ENCODE measurements at places on chromosomes 12 and 14. TPM values are rescaled to one million over a fixed set of nuclear protein-coding genes. Genes with fewer than 3 reads are reported as not detected.

The SLC5A8 gene
- 0.95 TPM for total RNA-seq

The RPS6KL1 gene
- 1.8 TPM for total RNA-seq

- no peak for DNase-seq
- H3K27ac ChIP-seq, result no peak overlapping the region
- H3K27me3 ChIP-seq, result no peaks in the 10 kb centered on the region
- H3K4me1 ChIP-seq, result no peaks in the 10 kb centered on the region
- no peaks in the 10 kb centered on the region for H3K36me3 ChIP-seq
These were observed 77.4 kb downstream of the OTOGL start for GRCh38 chr12:80176706-80177105.

DNA sequence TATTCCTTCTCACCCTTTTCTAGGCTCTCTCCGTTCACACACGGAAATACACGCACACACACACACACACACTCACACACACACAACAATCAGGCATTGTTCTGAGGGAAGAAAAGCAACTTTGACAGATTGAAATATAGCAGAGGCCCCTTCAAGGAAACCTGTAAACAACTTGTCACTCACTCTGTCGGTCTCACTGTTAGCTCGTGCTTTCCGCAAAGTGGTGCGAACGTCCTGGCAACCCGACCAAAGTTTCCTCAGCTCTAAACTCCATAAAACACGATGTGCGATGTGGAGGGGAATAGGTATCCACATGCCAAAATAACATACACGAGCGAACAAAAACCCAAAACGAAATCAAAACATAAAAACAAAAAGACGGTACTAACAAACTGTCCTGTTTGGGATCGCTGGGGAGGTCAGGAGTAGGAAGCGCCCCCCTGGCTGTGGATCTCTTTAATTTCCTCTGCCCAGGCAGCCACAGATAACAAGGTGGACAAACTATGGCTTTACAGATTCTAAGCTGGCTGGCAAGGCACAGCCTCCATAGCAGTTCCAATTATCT is 822 bp upstream of the SOX5 start:
- peak overlapping the region; percentile 37 for H3K4me3 ChIP-seq
- no peaks in the 10 kb centered on the region for H3K27me3 ChIP-seq
- no peak overlapping the region for H3K27ac ChIP-seq
- H3K4me1 ChIP-seq, result no peaks in the 10 kb centered on the region

DNA sequence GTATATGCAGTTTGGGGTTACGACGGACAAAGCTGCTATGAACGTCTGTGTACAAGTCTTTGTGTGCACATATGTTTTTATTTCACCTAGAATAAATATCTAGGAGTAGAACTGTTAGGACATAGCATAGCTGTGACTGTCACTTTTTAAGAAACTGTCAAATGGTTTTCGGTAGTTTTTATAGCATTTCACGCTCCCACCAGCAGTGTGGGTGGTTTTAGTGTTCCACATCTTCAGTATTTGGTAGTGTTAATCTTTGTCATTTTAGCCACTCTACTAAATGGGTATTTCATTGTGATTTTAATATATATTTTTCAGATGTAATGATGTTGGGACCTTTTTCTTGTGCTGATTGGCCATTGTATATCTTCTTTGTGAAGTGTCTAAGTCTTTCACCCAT is 109.1 kb upstream of the BCAT1 start:
- no peak overlapping the region for H3K4me3 ChIP-seq
- H3K27ac ChIP-seq, result no peak overlapping the region
- H3K27me3 ChIP-seq, result no peaks in the 10 kb centered on the region

- H3K27me3 ChIP-seq, result no peaks in the 10 kb centered on the region
- H3K36me3 ChIP-seq, result no peaks in the 10 kb centered on the region
- H3K4me3 ChIP-seq, result no peak overlapping the region
- no peak for DNase-seq
- H3K27ac ChIP-seq, result no peak overlapping the region
These were observed 33.6 kb upstream of the HNF1A start for GRCh38 chr12:120944645-120945217.

The KLRF1 gene
- total RNA-seq, result not detected

The LHX5 gene
- total RNA-seq, result not detected

The CDKL1 gene
- 34.1 TPM for total RNA-seq

DNA sequence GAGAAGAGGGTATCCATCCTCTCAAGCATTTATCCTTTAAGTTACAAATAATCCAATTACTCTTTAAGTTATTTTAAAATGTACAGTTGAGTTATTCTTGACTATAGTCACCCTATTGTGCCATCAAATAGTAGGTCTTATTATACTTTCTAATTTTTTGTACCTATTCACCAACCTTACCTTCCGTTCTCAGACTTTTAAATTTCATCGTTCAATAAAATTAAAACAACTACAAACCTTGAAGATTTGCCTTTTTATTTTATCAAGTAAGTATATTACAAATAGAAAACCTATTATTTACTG is 972 bp upstream of the DCTN2 start:
- no peak for DNase-seq
- peaks cover 6% of the 10 kb centered on the region for H3K4me1 ChIP-seq
- no peak overlapping the region for H3K4me3 ChIP-seq
- H3K27me3 ChIP-seq, result no peaks in the 10 kb centered on the region
- H3K27ac ChIP-seq, result no peak overlapping the region

GRCh38 chr14:102229071-102229738 is 75.8 kb downstream of the MOK start:
- peaks cover 5% of the 10 kb centered on the region for H3K4me1 ChIP-seq
- H3K27me3 ChIP-seq, result no peaks in the 10 kb centered on the region
- DNase-seq, result no peak
- no peak overlapping the region for H3K27ac ChIP-seq
- no peak overlapping the region for H3K4me3 ChIP-seq
